A549 treated with CpdA at 1 μM for 4 hours (cell line): ENCODE measurements at places on chromosomes 7 and 10. TPM values are rescaled to one million over a fixed set of nuclear protein-coding genes. Genes with fewer than 3 reads are reported as not detected.

Gene FAM131B
- 0.48 to 0.73 TPM (median 0.54 TPM) in 5 replicates for total RNA-seq

Gene SLC16A12
- total RNA-seq, result 0.03 to 0.11 TPM in 2 of 5 replicates, not detected in the others

Gene PCDH15
- not detected in 5 replicates for total RNA-seq

Gene PTF1A
- total RNA-seq, result not detected in 5 replicates

Gene HOXA2
- total RNA-seq, result 0.82 to 1.4 TPM (median 1.0 TPM) in 5 replicates

Gene MPP7
- 0.05 to 0.28 TPM (median 0.19 TPM) in 5 replicates for total RNA-seq

Gene CYP2W1
- 0.06 TPM in 1 of 5 replicates, not detected in the others for total RNA-seq

Gene HOXA3
- total RNA-seq, result 5.3 to 13.3 TPM (median 10.6 TPM) in 5 replicates

Gene DKK1
- total RNA-seq, result 302 to 387 TPM (median 332 TPM) in 5 replicates

Gene SLC18A3
- total RNA-seq, result 0.03 TPM in 1 of 5 replicates, not detected in the others

Gene MNX1
- 5.0 to 6.5 TPM (median 5.9 TPM) in 5 replicates for total RNA-seq

Gene SMKR1
- 7.1 to 14.0 TPM (median 12.9 TPM) in 5 replicates for total RNA-seq

Gene OR6V1
- total RNA-seq, result not detected in 5 replicates

Gene GPRIN2
- total RNA-seq, result 20.8 to 34.6 TPM (median 26.3 TPM) in 5 replicates

Gene PLXNA4
- 0.58 to 2.1 TPM (median 1.3 TPM) in 5 replicates for total RNA-seq

Gene ELMO1
- 1.4 to 2.5 TPM (median 2.0 TPM) in 5 replicates for total RNA-seq

Gene CTAGE15
- total RNA-seq, result not detected in 5 replicates

Gene TMEM236
- total RNA-seq, result 0.05 to 0.12 TPM (median 0.07 TPM) in 5 replicates

Gene ANKRD7
- total RNA-seq, result 0.14 to 0.21 TPM in 2 of 5 replicates, not detected in the others

Gene NOBOX
- total RNA-seq, result not detected in 5 replicates

Gene HSPA14
- total RNA-seq, result 45.9 to 50.4 TPM (median 47.9 TPM) in 5 replicates

Gene FOXP2
- total RNA-seq, result not detected in 5 replicates

Gene MUC12
- 15.7 to 22.4 TPM (median 18.7 TPM) in 5 replicates for total RNA-seq

Gene APBB1IP
- total RNA-seq, result 9.3 to 11.1 TPM (median 10.5 TPM) in 5 replicates

Gene DPP6
- total RNA-seq, result not detected in 5 replicates

Gene CHAT
- total RNA-seq, result not detected in 5 replicates
